Activated T-cell treated with anti-CD3 and anti-CD28 coated beads, Interleukin-2, amount 50 U/mL, for 48 hours (primary cell): ENCODE measurements at places on chromosomes 2 and 18.

DNA sequence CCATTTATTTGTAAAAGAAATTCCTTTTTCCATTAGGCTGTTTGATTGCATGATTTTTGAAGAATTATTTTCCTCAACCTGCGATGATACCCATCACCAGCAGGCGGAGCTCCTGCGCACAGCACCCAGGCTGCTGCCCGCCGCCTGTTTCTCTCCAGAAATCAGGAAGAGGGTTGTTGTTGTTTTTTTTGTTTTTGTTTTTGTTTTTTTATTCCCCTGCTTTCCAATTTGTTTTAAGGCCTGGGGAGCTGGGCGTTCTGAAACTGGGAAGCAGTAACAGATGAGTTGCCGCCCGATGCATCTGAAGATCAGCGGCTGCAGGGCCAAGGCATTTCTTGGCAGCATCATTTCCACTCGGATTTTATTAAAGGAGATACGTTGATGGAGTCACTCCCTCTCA is 132.1 kb downstream of the MBP start:
- DNase-seq = peak; percentile 63

DNA sequence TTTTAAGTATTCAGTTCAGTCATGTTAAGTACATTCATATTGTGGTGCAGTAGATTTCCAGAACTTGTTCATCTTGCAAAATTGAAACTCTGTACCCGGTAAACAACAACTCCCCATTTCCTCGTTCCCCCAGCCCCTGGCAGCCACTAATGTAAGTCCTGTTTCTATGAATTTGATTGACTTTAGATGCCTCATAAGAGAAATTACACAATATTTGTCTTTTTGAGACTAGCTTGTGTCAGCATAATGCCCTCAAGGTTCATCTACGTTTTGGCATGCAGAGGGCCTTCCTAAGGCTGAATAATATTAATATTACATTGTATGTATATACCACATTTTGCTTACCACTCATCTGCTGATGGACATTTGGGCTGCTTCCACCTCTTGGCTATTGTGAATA is 30.9 kb downstream of the METTL21A start:
- no peak for DNase-seq

DNA sequence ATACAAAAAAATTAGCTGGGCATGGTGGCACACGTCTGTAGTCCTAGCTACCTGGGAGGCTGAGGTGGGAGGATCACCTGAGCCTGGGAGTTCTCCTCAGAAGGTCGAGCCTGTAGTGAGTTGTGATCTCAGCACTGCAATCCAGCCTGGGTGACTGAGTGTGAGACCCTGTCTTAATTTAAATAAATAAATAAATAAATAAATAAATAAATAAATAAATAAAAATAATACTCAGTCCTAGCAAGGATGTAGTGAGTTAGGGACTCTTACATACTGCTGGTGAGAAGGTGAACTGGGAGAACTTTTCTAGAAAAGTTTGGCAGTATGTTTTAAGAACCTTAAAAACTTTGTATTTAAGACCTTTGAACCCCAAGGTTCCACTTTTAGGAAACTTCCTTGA is 230.0 kb downstream of the CLIP4 start:
- DNase-seq = no peak

DNA sequence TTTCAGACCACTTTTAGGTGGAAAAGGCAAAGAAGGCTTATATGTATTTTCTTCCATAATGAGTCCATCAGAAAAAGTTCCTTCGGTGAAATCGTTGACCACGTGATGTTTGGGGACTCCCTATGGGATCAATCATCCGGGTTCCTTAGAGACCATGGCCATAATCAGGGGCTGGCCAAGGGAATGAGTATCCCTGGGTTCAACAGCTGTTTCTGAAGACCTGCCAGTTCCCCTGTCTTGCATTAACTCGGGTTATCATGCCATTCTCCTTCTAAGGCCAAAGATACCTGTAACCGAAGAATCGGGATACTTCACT is 18.7 kb upstream of the TMEM177 start:
- DNase-seq = no peak

- DNase-seq = no peak
These were observed 62.3 kb downstream of the TRIB2 start for GRCh38 chr2:12778811-12779579.

GRCh38 chr2:239531456-239532241 is 130.8 kb upstream of the HDAC4 start:
- DNase-seq = no peak

- no peak for DNase-seq
These were observed 76.3 kb upstream of the MGAT4A start for GRCh38 chr2:98807221-98807620.

DNA sequence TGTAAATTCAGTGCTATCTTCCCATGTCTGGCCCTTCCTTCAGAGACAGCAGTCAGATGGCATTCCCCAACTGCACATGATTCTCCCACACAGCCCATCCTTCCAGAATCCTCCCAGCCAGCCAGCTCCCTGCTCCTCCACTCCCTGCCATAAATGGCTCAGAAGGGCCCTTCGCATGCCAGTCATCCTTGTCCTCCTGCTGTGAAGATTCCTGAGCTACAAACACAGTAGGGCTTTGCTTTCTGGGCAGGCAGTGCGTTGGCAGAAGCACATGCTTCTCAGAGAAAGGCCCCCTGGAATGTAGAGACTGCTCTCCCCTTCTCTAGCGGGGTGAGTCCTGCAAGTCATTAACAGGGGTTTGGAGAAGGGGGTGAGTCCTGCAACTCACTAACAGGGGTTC is 71.9 kb downstream of the TEX51 start:
- DNase-seq = no peak

GRCh38 chr2:177143444-177143843 is 69.2 kb upstream of the HNRNPA3 start:
- no peak for DNase-seq

- DNase-seq = no peak
These were observed 448.1 kb upstream of the NXPH2 start for GRCh38 chr2:139228276-139228675.

GRCh38 chr2:137872577-137872976 is 91.7 kb upstream of the HNMT start:
- DNase-seq = no peak

GRCh38 chr2:204628926-204629712 is 83.8 kb downstream of the PARD3B start:
- DNase-seq = no peak

DNA sequence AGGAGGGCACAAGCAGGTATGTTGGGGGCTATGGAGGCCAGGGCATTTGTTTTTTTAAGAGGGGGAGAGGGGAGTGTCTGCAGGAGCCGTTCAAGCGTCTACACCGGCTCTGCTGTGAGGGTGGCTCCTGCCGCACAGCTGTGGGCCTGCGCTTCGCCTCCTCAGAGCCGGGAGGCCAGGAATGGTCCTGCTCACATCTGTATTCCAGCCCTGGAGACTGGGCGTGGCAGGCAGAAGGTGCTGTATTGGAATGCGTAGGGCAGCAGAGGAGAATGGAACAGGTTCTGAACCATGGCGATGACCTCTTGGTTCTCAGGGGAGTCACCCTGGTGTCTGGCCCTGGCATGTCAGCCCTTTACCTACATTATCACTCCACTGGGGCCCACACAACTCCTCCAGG is 26.8 kb upstream of the INHBB start:
- DNase-seq = no peak

DNA sequence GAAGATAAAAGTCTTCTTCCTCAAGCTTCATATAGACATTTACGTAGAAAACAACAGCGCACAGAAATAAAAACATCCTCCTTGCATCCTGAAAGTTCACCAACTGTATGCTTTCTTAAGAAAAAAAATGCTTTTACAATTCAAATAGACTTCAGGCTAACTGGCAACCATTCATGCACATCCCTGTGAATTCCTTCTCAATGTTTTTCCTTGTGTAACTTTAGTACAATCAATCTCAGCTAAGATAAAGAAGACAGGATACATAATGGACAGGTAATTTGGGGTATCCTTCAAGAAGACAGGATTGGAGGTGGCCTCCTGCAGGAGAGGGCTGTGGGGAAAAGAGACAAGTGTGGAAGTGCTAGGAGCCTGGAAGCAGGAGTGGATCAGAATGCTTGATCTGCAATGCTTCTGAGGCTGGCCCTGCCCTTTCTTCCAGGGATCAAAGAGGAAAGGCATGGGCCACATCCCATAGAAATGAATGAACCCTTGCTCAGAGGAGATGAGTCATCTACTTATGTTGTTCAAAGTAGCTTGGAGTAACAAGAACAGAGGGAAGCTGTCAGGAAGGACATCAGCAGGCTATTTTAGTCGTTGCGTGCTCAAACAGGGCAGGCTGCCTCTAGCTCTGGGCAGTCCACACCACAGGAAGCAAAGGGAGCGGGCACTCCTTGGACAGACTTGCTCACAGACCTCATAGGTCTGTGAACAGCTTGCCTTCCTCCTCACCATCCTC is 126.6 kb downstream of the TMEM131 start:
- no peak for DNase-seq

GRCh38 chr2:20439193-20439475 is 7.7 kb upstream of the RHOB start:
- DNase-seq = no peak

DNA sequence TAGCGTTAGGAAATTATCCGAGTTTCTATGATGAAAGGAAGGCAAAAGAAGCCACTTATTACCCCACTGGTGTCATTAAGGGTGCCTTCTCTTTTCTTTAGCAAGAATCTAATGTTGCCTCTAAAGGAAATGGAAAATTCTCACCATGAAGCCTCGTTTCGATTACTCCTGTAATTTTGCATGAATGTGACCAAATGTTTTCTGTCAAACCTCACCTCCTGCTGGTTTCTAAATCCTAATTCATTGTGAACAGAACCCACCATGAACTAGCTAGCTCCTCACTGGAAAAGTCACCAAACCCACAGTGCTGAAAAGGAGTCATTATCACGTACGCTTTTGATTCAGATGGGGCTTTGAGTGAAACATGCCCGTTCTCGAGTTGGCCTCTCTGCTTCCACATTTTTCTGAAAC is 119.9 kb downstream of the COPS8 start:
- DNase-seq = no peak

GRCh38 chr2:159119652-159120257 is 151.3 kb downstream of the TANC1 start:
- DNase-seq = no peak

DNA sequence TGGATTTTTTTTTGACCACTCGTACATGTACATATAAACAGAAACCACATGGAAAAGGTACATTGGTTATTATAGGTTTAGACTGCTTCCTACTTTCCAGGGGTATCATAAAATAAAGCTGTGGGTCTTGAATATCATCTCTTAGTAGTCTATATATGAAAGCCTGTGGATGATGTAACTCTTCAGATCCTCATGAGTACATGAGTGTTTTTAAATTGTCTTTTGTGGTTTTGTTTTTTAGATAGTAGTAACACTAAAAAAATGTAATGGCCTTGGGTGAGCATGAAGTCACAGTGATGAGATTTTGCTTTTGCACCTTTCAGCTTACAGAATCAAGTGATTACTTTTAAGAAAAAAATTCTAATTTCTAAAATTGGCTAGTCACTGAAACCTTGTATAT is 80.2 kb downstream of the RAB3GAP1 start:
- no peak for DNase-seq

DNA sequence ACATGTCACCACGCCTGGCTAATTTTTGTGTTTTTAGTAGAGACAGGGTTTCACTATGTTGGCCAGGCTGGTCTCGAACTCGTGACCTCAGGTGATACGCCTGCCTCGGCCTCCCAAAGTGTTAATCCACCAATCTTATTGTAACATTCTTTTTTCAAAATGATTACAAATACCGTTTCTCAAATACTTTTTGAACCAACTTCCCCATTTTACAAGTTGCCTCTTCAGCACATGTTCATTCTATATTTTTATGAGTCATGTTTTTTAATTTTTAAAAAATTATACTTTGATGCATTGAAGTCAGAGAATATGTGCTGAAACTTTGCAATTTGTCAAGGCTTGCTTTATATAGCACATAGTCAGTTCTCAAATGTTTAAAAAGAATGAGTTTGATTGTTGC is 58.2 kb downstream of the QPCT start:
- no peak for DNase-seq

- no peak for DNase-seq
These were observed 52.3 kb upstream of the RALBP1 start for GRCh38 chr18:9422816-9423519.

- no peak for DNase-seq
These were observed 117.7 kb upstream of the RAB6C start for GRCh38 chr2:129861666-129862288.

GRCh38 chr2:203077451-203077850 is 62.8 kb downstream of the NBEAL1 start:
- no peak for DNase-seq

DNA sequence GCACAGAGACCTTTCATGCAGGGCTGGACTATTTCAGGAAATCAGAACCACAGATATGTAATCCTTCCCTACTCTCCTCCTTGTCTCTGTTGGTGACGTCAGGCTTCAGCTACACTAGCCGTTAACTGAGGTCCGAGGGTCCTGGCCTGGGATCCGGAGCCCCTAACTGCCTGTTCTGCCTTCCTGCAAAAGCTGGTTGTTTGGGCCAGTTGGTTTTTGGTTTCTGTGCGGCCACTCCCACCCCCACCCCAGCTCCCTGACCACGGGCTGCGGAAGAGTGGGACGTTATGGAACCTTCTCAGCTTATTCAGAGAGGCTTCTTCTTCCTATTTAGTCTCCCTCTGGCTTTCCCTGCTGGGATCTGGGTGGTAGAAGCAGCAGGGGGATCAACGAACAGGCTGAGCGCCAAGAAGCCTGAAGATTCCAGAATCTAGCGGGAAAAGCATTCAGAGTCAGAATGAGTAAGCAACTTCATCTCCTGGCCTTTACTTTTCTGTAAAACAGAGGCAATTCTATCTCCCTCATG is 49.3 kb upstream of the ROCK2 start:
- DNase-seq = no peak

- DNase-seq = no peak
These were observed 360.3 kb downstream of the TGIF1 start for GRCh38 chr18:3810296-3810695.
